ENCODE measurements at places on chromosomes 4 and X.

DNA sequence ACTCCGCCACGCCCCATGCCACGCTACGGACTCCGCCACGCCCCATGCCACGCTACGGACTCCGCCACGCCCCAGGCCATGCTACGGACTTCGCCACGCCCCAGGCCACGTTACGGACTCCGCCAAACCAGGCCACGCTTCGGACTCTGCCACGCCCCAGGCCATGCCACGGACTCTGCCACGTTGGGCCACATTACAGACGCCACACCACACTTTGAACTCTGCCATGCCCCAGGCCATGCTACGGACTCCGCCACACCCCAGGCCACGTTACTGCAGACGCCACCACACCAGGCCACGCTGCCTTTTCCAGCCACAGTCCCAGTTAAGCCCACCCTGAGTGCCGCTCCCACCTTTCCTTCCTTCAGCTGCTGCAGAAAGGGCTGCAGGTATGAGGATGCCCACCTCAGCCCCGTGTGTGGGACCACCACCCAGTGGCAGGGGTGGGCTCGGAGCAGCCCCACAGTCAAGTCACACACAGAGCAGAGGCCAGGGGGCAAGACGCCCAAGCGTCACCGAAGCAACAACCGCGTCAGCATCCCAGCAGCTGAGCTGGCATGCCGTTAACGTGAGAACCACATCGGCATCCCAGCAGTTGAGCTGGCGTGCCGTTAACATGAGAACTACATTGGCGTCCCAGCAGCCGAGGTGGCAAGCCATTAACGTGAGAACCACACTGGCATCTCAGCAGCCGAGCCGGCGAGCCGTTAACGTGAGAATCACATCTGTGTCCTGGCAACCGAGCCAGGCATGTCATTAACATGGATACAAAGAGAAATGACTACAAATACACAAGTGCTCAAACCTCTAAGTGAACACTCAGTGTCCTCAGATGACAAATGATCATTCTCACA is 26.4 kb downstream of the GAK start:
- no peak for DNase-seq

DNA sequence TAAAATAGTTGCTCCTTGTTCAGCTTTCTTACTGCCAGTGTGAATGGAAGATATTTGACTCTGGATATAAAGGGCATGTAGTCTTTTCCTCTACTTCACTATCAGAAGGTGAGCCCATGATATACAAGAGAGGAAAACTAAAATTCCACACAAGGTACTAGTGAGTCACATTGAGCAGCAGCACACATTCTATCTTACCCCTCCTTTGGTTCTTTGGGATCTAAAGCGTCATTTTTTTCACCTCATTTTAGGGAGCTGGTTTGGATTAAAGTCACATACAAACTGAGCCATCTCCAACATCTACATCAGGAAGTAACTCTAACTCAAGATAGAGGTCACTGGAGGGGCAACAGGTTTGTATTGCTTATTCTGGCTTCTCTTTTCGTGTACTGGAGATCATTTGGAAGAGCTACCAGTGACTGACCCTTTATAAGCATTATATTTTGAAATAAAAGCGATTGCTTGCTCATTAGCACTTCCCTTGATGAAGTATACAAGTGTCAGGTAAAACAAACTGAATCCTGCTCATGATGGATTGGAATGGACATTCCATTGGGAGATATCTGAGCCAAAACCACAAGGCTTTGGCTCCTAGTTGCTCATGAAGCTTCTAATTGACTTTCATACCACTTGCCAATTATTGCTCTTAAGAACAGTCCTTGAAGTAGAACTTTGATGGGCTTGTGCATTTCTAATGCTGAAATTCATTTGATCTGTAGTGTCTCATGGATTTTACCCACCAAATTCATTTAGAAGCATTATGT is 124.1 kb downstream of the SPCS3 start:
- no peak for DNase-seq

DNA sequence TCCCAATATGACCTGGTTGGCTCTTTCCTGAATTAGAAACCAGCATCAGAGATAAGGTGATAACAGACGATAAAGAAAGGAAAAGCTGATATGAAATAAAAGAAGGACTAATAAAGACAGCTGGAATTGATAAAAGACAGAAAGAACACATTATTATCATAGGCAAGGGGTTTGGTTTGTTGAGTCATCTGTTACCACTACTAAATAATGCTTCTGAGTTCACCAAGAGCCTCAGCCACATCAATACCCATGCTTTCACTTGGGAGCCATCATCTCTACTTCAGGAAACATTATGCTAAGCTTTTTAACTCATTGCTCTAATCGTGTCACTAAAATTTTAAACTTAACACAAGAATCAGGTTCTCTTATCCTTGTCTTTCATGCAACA is 27.6 kb downstream of the ANXA5 start:
- no peak for DNase-seq

DNA sequence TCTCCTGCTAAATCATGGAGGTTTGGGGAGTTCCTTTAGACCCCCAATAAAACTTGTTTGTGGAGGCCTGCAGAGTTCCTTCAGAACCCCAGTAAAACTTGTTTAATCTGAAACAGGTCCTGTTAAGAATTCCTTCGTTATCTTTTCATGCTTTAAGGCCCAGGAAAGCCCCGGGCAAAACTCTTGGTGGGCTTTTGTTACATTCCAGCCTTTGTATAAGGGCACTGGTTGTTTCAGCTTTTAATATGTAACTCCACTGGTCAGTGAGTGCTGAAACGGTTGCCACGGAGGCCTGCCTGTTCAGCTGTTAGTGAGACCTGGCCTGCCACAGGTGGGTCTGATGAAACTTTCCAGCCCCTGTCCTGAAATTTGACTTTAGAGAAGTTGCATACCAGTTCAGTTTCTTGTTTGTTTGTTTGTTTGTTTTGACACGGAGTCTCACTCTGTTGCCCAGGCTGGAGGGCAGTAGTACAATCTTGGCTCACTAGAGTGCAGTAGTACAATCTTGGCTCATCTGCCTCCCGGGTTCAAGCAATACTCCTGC is 12.4 kb upstream of the DHRSX start:
- no peak for DNase-seq

- DNase-seq = no peak
Measured at GRCh38 chrX:130020661-130021324, 38.4 kb downstream of the BCORL1 start.

DNA sequence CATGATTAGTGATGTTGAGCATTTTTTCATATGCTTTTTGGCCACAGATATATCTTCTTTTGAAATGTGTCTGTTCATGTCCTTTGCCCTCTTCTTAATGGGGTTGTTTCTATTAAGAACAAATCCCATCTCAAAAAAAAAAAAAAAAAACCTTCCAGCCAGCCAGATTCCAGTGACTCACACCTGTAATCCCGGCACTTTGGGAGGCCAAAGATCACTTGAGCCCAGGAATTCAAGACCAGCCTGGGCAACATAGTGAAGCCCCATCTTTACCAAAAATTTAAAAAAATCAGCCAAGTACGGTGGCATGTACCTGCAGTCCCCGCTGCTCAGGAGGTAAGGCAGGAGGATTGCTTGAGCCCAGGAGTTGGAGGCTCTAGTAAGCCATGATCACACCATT is 5.1 kb downstream of the RAB33B start:
- DNase-seq = no peak

DNA sequence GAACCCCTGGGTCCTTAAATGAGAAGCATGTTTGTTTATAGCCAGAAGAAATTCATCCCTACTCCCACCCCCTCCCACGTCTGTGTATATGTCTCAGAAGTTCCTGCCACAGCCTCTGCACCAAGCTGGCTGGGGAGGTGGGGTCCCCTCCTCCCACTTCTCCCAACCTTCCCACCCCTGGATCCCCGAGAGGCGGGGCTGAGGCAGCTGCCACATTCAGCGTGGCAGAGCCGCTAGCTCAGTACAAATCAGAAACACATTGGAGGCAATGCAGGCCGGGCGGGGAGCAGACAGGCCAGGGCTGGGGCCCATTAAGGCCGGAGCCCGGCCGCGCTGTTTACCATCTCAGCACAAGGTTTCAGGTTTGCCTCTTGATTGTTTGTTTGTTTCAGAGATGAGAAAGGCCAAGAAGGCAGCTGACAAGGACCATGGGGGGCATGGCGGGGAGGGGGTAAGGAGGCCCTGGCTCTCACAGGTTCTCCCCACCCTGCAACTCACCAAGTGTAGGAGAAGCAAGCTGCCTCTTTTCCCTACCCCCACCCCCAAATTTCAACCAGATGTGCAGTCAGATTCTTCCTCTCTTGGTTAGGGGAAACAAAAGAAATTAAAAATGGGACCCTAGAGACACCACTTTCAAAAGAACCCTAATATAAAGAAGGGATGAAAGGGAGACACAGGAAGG is 22.3 kb downstream of the PJA1 start:
- DNase-seq = no peak

DNA sequence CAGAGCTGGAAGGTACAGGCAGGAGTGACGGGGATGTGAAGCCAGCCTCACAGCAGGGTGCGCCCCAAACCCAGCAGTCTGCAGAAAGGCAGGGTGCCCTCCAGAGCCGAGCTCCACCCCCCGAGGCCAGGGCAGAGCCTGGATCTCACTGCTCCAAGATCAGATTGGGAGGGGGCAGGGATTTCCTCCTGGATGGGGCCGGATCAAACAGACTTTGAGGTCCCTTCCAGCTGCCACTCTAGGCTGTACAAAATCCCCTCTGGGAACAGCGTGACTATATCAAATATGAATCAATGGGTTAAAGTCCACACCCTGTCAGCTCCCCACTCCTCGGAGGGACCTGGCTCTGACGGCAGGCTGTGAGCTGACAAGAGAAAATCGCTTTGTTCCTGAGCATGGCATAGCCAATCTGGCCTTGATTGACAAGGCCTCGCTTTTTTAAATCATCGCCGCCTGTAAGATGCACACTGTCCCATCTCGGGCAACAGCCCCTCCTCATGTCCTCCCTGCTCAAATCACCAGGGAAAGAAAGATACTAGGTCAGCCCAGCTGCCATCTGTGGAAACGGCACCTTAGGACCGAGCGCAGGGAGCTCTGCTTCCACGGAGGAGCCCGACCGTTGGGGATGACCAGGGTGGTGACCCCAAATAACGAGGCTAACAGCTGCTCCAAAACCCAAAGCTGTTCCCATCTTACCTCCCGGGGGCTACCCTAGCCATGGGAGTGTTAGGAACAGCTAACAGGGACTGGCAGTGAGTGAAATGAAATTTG is 39.9 kb downstream of the PSAPL1 start:
- no peak for DNase-seq

DNA sequence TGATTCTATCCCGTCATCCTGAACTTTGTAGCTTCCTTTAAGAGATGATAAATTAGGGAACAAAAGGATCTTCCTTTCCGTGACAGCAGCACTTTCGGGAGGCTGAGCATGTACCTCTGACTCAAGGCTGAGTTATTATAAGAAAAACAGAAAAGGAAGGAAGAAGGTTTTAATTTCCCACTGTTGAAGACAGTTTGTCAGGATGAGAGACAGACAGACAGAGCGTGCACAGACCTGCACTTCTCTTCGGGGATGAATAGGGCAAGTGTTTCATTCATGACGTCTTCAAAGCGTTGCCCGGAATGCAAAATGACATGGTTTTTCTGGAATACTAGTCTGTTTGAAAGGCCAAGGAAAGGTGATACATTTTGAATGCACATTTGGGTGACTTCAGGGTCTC is 405.3 kb upstream of the FAT1 start:
- no peak for DNase-seq

GRCh38 chr4:124184792-124185191 is 527.7 kb downstream of the ANKRD50 start:
- DNase-seq = no peak

- no peak for DNase-seq
Measured at GRCh38 chr4:6938647-6939271, 29.1 kb downstream of the TBC1D14 start.

GRCh38 chr4:37317104-37317643 is 72.6 kb downstream of the NWD2 start:
- no peak for DNase-seq

DNA sequence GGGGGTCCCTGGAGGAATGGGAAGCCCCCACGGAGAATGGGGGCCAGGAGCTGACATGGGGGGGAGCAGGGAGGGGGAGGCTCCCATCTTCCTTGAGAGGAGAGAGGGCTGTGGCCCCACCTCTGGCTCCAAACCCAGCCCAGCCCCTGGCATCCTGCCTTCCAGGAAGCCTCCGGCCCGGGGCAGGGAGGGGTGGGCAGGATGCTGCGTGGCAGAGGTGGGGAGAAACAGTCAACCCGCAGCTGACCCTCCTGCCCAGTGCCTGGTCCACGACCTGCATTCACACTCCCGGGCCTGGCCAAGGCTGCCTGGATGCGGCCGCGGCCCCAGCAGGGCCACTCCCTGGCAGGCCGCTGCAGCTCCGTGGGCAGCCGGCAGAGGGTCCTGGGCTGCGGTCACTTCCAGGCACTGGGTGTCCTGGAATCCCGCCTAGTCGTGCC is 39.0 kb downstream of the CPLX1 start:
- no peak for DNase-seq

DNA sequence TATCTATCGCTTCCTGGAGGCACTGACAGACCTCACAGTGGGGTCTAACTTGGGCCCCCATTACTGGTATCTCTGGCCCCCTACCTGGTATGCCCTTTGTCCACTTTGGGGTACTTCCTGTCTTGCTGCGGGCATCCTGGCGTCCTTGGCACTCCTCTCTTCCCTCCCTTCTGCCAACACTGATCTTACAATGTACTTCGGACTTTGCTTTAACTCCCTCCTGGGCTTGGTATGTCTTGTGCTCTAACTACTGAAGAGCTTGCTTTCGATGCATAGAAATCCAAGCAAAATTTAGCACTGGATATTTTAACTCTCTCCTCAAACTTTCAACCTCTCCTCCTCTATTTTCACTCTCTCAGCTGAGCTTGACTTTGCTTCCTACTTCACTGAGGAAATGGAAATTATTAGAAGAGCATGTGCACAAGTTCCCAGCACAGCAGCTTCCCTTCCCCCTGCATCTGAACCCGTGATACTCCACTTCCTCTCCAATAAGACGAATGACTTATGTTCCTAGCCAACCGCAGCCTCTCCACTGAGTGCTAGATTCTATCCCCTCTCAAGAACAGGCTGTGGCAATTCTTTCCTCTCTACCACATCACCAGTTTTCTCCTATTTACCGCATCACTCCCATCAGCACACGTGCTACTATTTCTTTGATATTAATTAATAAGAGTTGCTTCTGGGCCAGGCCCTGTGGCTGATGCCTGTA is 52.9 kb downstream of the SUPT20HL2 start:
- no peak for DNase-seq
